ENCODE measurements at places on chromosomes 4 and X.
A peak's percentile ranks its signal among the peaks of the same experiment; 100 is the strongest.

- no peak for DNase-seq
These were observed 131.5 kb downstream of the PRSS12 start for GRCh38 chr4:118221227-118221800.

- no peak for DNase-seq
These were observed 151.0 kb downstream of the TMEM164 start for GRCh38 chrX:110153896-110154295.

GRCh38 chr4:84877051-84877833, 89.2 kb downstream of the WDFY3 start:
- no peak for DNase-seq

GRCh38 chr4:189048119-189048518, 892.6 kb upstream of the FRG1 start:
- no peak for DNase-seq

DNA sequence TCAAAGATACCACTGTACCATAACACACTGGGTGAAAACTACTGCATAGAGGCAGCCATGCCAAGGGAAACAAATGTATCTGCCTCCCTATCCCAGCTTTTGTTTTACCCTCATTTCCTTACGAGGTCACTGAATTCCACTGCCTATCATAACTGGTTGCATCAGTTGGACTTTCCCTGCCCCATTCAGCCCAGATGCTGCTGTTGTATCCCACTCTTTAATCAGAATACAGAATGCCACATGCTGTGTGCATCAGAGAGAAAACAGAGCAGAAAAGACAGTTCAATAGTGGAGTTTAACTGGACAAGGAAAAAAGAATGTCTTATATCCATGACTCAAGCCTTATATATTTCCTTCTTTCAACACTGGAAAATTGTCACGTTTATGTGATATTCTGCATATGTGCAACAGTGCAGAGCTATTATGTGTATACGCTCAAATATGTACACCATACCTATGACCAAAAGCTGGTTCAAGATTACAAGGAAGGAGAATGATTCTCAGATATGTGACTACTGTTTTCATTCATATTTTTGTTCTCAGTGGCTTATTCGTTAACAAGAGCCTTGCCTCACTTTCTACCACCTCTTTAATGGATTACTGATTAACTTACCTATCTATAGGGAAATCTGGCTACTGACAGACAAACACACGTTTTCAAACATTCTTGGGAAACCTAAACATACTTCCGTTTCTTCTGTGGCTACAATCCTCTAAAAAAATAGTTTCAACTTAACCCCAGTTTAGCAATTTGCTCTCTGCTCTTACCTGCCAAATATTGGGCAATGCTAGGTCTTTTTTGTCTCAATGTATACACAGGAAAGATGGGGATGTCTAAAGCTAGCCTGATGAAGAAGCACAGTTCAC, 378.9 kb downstream of the SMARCA1 start:
- no peak for DNase-seq

- peak; percentile 34 for DNase-seq
These were observed 24.9 kb upstream of the MAN2B2 start for GRCh38 chr4:6549890-6550620.

DNA sequence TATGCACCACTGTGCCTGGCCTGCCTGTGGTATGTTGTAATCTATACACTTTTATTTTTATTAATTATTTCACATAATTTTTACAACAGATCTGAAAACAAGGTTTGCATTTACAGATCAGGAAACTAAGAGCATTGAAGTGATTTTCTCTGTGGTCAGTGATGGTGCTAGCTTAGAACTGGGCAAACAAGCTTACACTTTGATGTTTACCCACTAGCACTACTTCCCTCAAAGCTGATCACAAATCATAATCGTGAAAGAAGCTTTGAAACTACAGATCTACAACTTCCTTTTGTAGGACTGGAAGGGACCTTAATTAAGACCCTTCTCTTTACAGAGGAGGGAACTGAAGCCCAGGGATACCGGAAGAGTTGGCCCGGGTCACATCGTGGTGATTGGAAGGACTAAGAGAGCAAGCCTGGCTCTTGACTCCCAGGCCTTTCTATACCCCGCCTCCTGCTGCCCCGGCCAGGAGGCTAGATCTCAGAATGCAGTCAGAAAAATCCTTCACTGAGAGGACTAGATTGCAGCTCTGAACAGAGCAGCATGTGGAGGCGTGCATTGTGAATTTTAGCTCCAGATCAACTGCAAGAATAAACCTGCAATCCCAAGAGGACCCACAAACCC, 93.7 kb upstream of the ZNF827 start:
- DNase-seq: no peak

- no peak for DNase-seq
These were observed 237.9 kb downstream of the MAML3 start for GRCh38 chr4:139916041-139916440.

DNA sequence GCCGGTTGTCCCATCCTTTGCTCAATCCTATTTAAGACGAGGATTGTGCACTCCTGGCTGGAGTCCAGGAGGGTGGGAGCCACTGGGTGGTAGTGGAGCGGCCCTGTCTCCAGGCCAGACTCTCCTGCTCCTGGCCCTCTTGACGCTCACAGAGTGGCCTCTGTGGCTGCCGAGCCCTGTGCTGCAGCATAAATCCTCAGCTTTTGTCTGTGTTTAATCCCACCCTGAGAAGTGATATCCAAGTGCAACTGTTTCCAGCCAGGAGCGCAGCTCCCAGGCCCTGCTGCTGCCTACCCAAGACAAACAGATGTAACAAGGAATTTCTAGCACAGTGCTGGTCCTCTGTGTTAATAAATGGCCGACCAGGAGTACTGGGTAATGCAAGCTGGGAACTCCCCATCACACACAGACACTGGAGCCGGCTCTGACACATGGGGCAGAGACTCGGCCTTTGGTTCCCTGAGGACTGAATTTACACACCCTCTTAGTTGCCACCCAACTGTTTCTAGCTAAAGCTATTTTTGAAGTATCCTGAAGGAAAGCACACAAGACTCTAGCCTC, 85.3 kb downstream of the GATB start:
- no peak for DNase-seq

- no peak for DNase-seq
These were observed 90.4 kb downstream of the GPAT3 start for GRCh38 chr4:83626245-83626836.

GRCh38 chr4:47484168-47484567, 907 bp upstream of the ATP10D start:
- DNase-seq: no peak

GRCh38 chrX:42664680-42665079, 113.3 kb downstream of the PPP1R2C start:
- DNase-seq: no peak

- no peak for DNase-seq
These were observed 440.9 kb downstream of the MID1IP1 start for GRCh38 chrX:39242187-39242586.

DNA sequence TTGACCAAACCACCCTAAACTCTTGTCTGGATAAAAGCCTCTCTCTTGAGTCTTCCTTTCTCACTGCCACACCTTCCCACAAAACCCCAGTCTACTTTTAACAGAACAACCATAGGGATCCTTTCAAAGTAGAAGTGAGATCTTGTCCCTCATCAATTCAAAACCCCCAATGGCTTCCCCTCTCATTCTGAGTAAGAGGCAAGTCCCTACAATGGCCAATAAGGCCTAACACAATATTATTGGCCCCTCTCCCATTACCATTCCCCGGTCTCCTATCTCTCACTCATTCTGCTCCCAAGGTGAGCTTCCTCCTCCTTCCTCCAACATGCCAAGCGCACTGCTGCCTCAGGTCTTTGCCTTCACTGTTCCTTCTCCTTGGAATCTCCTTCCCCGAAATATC, 57.1 kb downstream of the REELD1 start:
- DNase-seq: no peak

- no peak for DNase-seq
These were observed 100.8 kb upstream of the SORBS2 start for GRCh38 chr4:185912779-185913178.

- DNase-seq: no peak
These were observed 34.0 kb downstream of the LHFPL1 start for GRCh38 chrX:112645774-112646173.

GRCh38 chr4:80798082-80798481, 232.4 kb upstream of the BMP3 start:
- no peak for DNase-seq

DNA sequence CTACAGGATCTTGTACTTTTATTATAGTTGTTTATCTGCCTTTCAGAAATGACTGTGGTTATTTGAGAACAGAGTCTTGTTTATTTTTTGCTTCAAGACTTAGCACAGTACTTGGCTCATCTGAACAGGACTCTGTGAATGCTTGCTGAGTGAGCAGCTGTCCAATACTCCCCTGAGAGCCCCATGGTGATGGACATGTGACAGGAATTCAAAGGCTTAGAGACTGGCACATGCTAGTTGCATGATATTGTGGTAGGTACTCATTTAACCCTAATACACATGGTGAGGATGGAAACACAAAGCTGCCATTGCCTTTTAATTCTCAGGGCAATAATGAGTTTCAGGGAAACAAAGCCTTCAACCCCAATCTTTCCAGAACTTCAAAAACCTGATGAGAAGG, 97.3 kb downstream of the GEMIN8 start:
- no peak for DNase-seq

Data from heart right ventricle (tissue), 16 donors.